ENCODE measurements at places on chromosomes 1 and 21. TPM values are rescaled to one million over a fixed set of nuclear protein-coding genes. Genes with fewer than 3 reads are reported as not detected.

GRCh38 chr1:99621340-99621901, 24.5 kb upstream of the PALMD start:
- DNase-seq: no peak

GRCh38 chr1:201551877-201552731, 13.2 kb downstream of the NAV1 start:
- DNase-seq: peak; percentile 89

- no peak for DNase-seq
These were observed 1.6 kb downstream of the CPT2 start for GRCh38 chr1:53198241-53198651.

GRCh38 chr1:6123083-6123482, 57.0 kb downstream of the CHD5 start:
- DNase-seq: no peak

- no peak for DNase-seq
These were observed 94.5 kb upstream of the ARTN start for GRCh38 chr1:43839056-43839455.

- DNase-seq: no peak
These were observed 86.1 kb downstream of the OMA1 start for GRCh38 chr1:58460469-58460868.

- peak; percentile 13 for DNase-seq
These were observed 3.0 kb downstream of the CRCT1 start for GRCh38 chr1:152517237-152517811.

DNA sequence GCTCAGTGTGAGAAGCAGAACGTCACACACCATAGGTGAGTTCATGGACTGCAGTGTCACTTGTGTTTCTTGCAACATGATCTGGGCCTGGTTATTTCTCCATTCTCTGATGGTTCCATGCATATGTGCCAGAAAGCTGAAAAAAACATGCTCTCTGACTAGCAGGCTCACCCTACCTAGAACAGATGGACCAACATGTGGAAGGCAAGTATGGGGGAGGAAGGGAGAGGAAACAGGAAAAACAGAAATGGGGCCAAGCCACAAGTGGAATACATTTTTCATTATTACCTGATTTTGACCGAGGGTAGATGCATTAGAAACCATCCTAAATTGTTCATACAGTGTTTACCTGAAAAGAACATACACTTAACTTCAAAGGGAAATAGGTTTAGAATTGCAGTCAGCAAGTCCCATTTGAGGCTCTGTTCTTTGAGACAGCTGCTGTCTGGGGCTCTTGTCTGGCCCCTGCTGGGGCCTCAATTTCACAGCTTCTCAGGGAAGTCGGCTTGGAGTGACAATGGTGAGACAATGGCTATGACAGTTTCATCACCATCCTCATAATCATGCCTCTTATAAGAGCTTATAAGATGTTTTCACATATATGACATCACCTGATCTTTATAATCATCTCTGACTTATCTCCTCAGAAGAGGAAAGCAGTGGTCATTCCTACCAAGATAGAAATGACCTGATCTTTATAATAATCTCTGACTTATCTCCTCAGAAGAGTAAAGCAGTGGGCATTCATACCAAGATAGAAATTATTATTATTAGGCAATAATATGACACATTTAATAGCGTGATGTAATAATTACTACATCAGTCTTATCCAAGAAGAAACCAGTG, 327.3 kb downstream of the SIPA1L2 start:
- no peak for DNase-seq

GRCh38 chr1:171286032-171286705, 27.8 kb upstream of the FMO4 start:
- DNase-seq: no peak

GUCA2A gene
- total RNA-seq: not detected

DNA sequence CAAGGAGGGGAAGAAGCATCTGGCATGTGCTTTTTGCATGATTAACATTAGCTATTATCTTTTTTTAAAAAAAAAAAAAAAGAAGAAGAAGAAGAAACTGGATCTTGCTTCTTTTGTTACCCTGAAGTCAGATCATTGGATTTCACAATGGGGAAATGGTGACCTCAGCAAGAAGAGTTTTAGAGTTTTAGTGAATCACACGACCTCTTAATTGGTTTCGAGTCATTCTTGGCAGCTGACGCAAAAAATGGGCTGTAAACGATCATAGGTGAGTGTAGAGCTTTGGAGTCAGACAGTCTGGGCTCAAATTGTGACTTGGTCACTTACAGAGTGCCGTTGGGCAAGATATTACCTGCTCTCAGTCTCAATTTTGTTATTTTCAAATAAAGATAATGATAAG, 33.3 kb upstream of the PGBD5 start:
- peak; percentile 19 for DNase-seq

AUNIP gene
- total RNA-seq: 10.6 TPM

DNA sequence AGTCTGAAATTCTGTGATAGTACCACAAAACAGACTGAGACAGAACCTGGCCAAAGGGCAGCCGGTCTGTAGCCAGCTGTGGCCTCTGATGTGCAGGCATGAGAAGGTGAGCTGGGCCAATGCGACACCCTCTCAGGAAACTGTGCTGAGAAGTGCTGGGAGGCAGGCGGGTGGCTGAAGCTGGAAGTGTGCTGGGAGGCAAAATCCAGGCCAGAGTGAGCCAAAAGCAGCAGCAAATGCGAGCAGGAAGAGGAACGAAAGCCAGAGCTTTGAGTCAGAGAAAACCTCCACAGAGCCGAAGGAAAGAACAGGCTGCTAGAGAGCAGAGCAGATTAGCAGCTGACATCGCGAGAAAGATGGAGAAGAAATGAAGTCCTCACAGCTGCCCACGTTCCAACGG, 10.2 kb upstream of the ATP13A2 start:
- no peak for DNase-seq

GRCh38 chr1:56424744-56425493, 154.4 kb downstream of the PLPP3 start:
- DNase-seq: peak; percentile 65

TXNDC12 gene
- total RNA-seq: 51.6 TPM

DNA sequence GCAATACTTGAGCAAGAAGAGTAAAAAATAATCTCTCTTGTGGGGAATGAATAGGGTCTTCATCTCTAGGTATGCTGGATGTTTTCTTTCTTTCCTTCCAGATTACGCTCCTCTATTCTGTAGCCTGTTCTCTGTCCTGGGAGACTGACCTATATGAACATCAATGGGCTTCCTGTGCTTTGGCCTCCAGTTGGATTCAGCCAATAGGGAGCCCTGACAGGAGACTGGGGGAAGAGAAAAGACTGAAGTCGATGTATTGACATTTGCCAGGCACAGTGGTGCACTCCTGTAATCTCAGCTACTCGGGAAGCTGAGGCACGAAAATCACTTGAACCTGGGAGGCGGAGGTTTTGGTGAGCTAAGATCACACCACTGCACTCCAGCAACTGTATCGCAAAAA, 17.6 kb downstream of the SEMA6C start:
- DNase-seq: no peak

- no peak for DNase-seq
These were observed 635 bp upstream of the SYNJ1 start for GRCh38 chr21:32728456-32728839.

CNKSR1 gene
- total RNA-seq: 28.1 TPM

GRCh38 chr1:246733704-246734103, 9.5 kb downstream of the SCCPDH start:
- DNase-seq: no peak

- DNase-seq: peak; percentile 55
These were observed 90.9 kb downstream of the SLC30A10 start for GRCh38 chr1:219837274-219837993.

DNA sequence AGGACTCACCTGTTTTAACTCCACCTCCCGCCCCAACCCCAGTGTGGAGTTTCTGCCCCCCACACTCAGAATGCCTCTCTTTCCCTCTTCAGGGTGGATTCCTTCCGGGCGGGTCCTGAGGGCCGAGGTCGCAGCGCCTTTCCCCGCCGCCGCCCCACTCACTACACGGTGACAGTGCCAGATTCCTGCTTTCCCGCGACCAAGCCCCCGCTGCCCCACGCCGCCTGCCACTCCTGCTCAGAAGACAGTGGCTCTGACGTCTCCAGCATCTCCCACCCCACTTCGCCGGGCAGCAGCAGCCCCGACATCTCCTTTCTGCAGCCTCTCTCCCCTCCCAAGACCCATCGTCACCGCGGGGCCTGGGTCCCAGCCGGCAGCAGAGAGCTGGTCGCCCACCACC, 16.7 kb downstream of the INAVA start:
- DNase-seq: no peak

- DNase-seq: no peak
These were observed 273.2 kb downstream of the BACH1 start for GRCh38 chr21:29571949-29572348.

TARBP1 gene
- total RNA-seq: 38.1 TPM

- no peak for DNase-seq
These were observed 26.1 kb upstream of the MTMR11 start for GRCh38 chr1:149962736-149963135.

DNA sequence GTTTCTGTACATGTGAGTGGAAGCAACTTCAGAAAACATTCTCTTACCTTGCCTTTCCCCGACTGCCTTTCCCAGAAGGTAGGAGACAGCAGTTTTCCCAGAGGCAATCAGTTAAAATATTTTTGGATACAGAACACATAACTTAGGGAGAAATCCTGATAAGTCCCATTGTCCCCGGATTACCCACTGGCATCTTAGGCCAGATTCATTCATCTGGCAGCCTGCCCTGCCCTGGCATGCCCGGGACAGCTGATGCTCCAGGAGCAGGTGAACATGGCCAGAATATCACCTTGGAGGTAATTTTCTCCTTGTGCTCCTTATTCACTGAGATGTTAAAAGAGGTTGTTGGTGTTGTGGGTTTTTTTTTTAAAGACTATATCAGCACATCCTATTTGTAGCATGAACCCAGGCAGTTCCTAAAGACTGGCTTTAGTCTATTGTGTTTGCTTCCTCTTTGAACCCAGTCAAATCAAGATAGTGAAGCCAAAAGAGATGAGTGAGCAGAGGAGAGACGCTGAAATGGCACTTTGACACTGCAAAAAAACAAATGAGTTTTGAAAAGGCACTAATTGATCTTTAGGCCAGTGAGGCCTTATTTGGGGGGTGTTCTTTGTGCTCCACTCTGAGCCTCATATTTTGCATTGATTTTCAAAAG, 139.6 kb downstream of the PLPP3 start:
- DNase-seq: no peak

DNA sequence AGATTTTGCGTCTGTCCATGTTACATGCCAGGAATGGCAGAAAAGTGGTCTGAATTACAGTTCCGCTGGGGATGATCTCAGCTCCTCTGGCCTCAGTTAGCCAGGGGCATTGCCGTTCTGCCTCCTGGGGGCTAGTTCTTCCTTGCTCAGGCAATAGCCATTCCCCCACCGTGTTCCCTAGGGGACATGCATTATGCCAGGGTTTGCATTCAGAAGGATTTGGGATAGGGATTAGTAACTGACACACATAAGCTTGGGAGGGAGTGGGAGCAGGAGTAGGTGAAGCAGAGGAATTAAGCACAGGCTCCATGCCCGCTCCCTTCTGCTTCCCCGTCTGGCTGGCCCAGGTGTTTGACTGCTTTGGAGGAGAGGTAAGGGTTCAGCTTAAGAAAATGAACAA, 12.7 kb downstream of the LRRC71 start:
- no peak for DNase-seq

DNA sequence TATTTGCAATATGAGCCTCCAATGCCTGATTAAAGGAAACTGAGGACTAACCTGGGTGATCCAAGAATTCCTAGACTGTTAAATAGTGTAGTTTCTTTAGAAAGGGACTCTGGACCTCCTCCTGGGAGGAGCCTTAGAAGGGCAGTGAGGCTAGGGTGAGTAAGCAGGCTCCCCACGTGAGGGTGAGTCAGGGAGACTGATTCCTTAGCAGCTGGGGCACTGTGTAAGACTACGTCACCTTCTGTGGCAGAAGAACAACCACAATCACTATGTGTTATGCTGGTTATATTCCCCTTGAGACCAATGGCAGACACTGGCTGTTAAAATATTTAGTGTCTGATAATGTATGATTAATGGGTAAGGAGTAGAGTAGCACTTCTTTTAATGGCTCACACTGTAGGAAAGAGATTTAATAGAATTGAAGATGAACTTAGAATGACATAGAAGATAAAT, 53.3 kb upstream of the SYT14 start:
- peak; percentile 95 for DNase-seq

S100A7A gene
- not detected for total RNA-seq

- no peak for DNase-seq
These were observed 231.1 kb upstream of the RUNX1 start for GRCh38 chr21:35280231-35280630.

LBR gene
- total RNA-seq: 172 TPM

- DNase-seq: no peak
These were observed 54.9 kb downstream of the ENAH start for GRCh38 chr1:225597926-225598575.

LHX8 gene
- not detected for total RNA-seq

DNA sequence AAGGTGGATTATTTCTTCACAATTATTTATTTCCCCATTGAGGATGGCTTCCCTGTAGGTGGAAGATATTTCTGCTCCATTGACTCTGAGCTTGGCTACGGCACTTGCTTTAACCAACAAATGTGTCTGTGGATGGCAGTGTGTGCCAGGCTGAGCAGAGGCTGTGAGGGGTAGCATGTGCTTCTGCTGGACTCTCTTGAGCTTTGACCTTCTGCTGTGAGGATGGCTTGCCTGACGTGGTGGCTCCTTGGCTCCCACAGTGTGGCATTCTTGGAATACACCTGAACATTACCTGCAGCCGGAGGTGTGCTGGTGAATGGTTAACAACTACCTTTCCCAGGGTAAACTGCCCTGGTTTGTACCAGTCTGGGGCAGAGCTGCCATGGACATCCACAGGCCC, 46.8 kb downstream of the WDR3 start:
- no peak for DNase-seq
